Activated naive CD4-positive, alpha-beta T cell treated with Interleukin-2 at 50 U/mL for 16 hours (primary cell): ENCODE measurements at places on chromosomes 5 and 9.

DNA sequence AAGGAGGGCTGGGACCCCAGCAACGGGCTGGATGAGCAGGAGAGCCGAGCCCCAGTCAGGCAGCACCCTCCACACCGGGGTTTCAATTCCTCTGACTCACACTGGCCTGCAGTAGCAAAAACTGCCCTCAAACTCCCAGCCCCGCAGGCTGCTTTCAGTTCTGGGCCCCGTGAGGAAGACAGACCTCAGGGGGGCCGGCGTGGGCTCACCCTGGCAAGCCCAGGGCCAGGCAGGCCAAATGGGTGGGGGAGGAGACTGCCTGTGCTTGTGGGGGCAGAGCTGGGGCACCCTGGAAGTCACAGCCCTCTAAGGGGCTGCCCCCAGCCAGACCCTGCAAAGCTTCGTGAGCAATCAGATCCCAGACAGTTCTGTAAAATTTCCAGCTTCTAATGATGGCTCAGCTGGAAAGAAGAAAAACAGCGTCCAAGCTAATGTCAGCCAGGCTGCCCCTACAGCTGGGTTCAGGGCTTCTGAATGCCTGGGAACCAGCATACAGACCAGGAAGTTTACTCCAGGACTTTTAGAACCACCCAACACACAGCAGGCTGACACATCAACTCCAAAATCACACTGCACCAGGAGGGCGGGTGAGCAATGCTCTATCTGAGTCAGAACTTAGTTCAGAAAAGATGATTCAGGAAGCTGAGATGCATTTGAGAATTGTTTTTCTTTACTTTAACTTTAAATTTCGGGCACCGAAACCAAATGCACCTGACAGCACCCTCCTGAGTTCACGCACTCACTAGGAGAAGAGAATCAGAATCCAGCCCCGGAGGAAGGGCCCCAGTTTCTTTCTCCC lies 34.7 kb downstream of the LPCAT1 start:
- DNase-seq: peak; percentile 39

DNA sequence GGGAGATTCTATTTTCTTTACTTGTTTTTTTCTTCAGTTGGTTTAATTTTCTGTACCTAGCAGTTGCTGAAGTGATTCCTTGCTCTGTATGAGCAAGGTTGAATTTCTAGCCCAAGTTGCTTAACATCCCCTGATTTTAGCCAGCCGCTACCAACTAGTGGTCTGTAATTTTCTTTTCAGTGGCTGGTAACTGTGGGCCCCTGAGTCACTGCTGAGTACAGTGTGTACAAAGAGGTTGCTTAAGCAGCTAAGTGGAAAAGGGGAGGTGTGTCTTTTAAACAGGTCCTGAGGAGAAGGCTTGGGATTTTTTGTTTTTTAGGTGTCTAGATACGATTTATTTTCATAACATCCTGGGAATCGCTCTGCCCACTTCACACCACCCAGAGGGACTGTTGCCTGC lies 254.7 kb downstream of the NR3C1 start:
- DNase-seq: no peak

DNA sequence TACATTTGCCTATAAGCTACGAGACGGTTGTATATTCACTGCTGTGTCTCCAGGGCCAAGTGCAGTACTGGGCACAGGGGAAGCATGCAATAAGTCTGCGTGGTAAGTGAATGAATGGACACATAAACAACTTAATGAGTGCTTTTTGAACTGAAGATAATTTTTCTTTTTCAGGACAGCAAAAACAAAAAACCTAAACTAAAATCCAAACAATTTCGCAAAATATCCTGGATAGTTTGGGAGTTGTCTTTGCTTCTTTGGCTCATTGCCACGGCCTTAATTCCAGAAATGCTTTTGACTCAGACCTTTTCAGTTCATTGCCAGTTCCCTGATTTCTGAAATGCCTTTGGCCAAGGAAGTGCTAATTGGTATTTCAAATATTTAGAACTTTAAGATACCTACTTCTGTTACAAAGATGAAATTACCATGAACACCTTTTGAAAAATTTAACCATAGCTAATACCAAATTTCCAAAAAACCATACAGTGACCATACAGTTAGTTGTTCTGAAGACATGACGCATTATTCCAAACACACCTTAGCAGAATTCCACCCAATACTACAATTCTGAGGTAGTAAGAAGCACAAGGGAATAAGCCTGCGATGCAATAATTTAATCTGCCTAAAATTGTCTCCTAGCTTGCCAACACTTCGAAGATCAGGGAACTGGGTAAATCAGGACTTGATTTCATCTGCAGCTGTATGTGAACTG lies 42.8 kb downstream of the TEK start:
- no peak for DNase-seq

DNA sequence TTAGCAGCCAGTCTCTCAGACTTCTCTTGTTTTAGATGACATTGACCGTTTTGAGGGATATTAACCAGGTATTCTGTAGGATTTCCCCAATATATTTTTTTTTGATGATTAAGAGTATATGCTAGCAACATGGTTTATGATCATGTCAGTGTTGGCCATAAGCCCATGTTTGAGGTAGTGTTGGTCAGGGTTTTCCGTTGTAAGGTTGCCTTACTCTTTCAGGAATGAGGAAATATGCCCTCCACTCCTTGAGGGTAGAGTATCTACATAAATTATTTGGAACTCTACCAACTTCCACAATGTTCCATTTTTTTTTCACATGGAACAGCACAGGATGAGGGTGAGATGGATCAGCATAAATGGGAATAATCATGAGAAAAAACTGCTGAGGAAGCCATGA lies 188.4 kb upstream of the PRDM9 start:
- DNase-seq: no peak

- DNase-seq: no peak
Observed at GRCh38 chr9:136625101-136626065, 37.3 kb upstream of the EGFL7 start.

DNA sequence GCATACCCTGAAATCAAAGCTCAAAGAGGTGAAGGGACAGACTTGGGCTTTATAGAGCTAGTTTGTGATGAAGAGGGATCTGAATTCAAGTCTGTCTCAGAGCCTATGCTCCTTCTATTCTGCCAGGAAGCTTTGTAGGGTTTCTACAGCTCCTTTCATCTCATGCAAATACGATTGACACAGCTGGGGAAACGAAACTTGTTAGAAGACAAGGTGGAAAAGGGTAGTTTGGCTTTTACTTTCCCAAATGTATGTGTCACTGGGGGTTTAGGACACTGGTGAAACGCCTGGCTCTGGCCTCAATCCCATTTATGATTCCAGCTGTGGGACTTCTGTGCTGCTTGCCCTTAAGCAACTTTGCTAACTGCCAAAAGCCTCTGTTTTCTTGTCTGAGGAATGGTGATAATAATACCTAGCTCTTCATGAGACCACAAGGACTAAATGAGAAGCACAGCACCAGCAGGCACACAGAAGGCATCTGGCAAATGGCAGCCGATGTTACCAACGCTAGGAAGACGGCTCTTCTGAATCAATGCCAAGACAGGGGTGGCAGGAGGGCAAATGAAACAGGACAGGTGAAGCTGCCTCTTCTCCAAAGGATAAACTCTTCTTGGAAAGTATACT lies 70.3 kb upstream of the EQTN start:
- DNase-seq: no peak

DNA sequence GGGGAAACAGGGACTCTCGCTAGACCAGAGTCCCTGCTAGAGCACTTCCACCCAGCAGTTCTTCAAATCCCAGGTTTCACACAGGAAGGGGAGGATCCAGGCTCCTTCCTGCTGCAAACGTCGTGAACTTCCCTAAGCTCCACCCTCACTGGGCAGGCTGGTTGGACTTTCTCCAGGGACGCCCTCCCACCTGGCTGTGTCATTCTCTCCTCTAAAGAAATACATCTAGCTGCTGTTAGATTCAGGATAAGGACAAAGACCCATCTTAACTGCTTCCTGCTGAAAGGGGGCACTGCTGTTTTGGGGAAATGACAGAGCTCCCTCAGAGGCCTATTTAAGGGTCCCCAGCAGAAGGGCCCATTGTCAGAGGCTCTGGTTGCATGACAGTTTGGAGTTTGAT lies 230.7 kb downstream of the SEMA6A start:
- no peak for DNase-seq

GRCh38 chr5:108905805-108906204 lies 158.1 kb downstream of the FER start:
- DNase-seq: no peak

DNA sequence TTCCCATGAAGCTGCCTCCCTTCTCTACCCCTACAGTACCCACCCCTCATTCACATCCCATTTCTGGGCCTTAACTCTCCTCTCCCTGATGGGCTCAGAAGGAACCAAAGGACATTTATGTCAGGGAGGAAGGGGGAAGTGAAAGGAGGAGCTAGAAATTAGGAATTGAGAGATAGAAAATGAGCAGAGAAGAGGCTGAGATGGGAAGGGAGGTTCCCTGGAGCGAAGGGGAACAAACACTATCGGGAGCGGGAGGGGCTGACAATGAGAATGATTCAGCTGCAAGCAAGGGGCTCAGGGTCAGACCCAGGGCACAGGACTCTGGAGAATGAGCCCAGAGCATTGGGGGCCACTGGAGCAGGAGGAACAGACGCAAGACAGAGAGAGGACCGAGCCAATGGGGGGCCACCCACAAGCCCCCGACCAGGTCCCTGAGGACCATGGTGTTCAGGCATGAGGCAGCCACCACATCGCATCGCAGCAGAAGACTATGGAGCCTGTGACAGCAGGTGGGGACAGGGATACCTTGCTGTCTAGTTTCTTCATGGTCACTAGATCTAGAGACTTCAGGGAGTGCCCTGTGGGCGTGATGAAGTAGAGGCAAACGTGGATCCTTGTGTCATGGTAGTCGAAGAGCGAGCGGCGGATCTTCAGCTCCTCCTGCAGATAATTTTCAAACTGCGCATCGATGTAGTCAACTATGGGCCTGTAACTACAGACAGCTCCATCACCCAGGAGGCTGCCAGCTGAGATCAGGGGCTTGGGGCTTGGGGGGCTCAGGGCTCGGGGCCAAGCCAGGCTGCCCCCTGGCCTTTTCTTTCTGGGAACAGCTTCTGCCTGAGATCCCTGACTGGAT lies 13.6 kb downstream of the SEPTIN8 start:
- no peak for DNase-seq

DNA sequence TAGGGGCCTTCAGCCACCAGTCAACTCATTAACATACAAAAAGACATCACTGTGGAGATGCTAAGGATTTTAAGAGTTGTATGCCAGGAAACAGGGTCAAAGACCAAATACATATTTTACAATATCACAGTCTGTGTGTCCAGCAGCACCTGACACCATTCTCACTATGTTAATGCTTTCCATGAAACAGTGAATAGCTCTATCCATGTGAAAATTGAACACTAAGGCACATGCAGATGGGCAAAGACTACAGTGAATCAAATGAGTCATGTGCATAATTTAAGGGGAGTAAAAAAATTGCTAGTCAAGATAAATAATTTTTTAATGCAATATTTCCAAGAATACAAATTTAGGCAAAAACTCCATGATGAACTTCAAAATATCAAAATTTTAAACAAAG lies 7.6 kb upstream of the SPATA31E1 start:
- DNase-seq: no peak

DNA sequence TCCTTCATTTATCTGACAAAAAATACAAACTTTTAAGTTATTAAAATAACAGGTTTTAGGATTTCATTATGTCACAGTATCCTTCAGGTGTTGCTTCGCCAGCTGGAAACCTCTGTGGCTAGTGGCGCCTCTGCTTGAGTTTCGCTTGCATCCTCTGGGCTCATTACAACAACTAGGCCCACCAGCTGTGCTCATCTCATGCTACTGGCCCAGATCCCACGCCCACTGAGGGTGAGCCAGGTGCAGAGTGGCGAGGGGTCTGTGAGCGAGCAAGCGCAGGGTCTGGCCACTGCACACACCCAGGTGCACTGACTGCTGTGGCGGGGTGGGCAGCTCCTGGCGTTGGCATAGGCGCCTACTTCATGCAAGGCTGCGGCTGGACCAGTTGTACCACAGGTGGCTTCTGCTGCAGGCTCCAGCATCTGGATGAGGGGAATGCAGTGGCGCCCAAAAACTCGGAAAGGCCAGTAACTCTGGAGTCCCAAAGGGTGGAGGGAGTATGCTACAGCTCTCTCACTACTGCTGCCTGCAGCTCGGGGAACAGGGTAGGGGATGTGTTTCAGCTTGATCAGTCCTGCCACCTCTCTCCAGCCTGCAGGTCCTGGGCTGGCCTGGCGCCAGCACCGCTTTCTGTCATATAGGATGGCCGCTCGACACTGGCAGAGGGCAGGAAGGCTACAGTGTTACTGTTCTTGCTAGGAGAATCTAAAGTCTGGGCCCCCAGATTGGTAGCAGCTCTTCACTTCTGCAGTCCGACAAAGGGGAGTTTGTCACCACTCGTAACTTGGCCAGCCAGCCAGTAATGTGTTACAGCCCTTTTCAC lies 452.1 kb downstream of the TUSC1 start:
- DNase-seq: no peak

GRCh38 chr9:135343837-135344522 lies 135.6 kb upstream of the PPP1R26 start:
- peak; percentile 44 for DNase-seq

- no peak for DNase-seq
Observed at GRCh38 chr5:40853632-40854192, 12.5 kb downstream of the CARD6 start.

GRCh38 chr9:105329719-105330062 lies 85.2 kb downstream of the SLC44A1 start:
- no peak for DNase-seq

DNA sequence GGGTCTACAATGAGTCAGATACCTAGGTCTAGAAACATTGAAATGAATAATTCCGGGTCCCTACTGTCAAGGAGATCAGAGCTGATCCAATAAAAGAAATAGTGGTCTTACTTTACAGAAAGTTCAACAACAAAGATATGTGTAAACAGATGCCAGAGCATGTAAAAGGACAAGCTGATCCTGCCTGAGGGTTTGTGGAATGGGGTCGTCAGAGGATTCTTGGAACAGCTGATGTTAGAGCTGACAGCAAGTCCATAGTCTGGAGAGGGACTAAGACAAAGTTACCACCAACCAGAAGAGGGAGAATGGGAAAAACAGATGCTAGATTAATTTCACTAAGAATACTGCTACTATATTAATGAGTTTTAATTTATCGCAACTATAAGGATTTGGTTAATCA lies 71.5 kb downstream of the FREM1 start:
- DNase-seq: no peak

GRCh38 chr5:125152461-125153189 lies 406.2 kb upstream of the ZNF608 start:
- no peak for DNase-seq

GRCh38 chr9:87740209-87740608 lies 14.3 kb downstream of the CTSL start:
- DNase-seq: no peak

GRCh38 chr5:136036293-136036911 lies 7.6 kb downstream of the TGFBI start:
- DNase-seq: no peak

GRCh38 chr5:112908854-112909253 lies 13.2 kb downstream of the REEP5 start:
- no peak for DNase-seq

- no peak for DNase-seq
Observed at GRCh38 chr5:84113246-84114105, 271.2 kb downstream of the EDIL3 start.
